Stomach (tissue), 19 donors: ENCODE measurements at places on chromosomes 5 and 9. TPM values are rescaled to one million over a fixed set of nuclear protein-coding genes. Genes with fewer than 3 reads are reported as not detected.

DNA sequence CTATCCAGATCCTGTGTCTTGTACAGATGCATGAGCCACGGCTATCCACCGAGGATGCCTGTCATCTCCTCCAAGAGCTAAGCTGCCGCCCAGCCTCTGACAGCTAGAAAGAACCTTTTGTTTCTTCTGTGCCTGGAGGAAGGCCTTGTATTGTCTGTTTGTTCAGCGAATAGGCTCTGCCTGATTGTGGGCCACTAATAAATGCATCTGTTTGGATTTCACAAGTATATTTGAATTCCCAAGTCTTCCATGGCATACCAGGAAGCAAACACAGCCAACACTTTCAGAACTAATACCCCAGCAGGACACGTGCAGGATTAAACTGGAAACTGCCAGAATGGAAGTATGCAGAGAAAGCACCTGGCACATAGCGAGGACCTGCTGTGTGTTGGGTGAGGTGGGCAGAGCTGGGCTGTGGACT is 92.7 kb upstream of the NEURL1B start:
- H3K36me3 ChIP-seq: no peaks in the 10 kb centered on the region
- H3K27ac ChIP-seq: no peak overlapping the region
- no peaks in the 10 kb centered on the region for H3K27me3 ChIP-seq
- H3K4me1 ChIP-seq: no peaks in the 10 kb centered on the region
- no peak for DNase-seq

GRCh38 chr9:86772635-86772993 is 174.7 kb downstream of the GAS1 start:
- H3K36me3 ChIP-seq: no peaks in the 10 kb centered on the region
- DNase-seq: no peak
- H3K4me3 ChIP-seq: no peak overlapping the region
- no peak overlapping the region for H3K27ac ChIP-seq

- no peaks in the 10 kb centered on the region for H3K27me3 ChIP-seq
- H3K27ac ChIP-seq: no peak overlapping the region
- no peaks in the 10 kb centered on the region for H3K4me1 ChIP-seq
- peaks cover 2% of the 10 kb centered on the region for H3K36me3 ChIP-seq
- H3K4me3 ChIP-seq: no peak overlapping the region
- DNase-seq: peak; percentile 26
Measured at GRCh38 chr9:306907-307306, 92.2 kb downstream of the DOCK8 start.

DNA sequence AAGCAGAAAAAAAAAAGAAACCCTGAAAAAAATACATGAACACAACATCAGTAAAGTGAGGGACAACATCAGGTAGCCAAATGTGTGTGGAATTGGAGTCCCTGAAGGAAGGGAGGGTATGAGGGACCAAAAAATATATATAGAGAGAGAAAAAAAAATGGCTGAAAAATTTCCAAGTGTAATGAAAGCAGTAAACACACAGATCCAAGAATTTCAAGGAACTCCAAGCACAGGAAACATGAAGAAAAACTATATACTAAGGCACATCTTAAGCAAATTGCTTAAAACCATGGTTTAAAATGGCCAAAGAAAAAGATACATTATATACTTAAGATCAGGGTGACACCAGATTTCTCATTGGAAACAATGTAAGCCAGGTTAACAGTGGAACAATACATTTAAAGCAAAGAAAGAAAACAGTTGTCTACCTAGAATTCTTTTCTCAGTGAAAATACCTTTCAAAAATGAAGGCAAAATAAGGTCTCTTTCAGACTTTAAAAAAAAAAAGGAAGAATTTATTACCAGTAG is 24.4 kb upstream of the ABL1 start:
- H3K4me3 ChIP-seq: no peak overlapping the region
- no peaks in the 10 kb centered on the region for H3K36me3 ChIP-seq
- DNase-seq: no peak
- H3K27me3 ChIP-seq: no peaks in the 10 kb centered on the region
- H3K27ac ChIP-seq: no peak overlapping the region

DNA sequence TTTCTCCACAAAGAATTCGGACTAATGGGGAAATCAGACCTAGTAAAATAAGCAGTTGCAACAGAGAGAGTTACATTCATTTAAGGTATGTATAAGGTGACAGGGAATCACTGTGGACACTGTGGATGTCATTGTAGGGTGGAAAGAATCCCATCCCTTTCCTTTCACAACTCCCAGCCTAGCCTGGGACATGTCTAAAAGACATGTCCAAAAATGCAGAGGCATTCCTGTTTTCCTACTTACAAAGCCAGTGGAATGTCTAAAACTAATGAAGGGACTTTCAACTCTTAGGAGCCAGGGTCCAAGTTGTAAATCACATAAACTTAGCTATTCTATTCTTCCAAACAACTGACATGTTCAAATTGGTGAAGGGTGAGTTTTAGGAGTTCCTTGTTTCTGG is 511.0 kb downstream of the PRELID2 start:
- no peak overlapping the region for H3K27ac ChIP-seq
- H3K36me3 ChIP-seq: no peaks in the 10 kb centered on the region
- H3K4me3 ChIP-seq: no peak overlapping the region
- no peaks in the 10 kb centered on the region for H3K4me1 ChIP-seq

The NUTM2G gene
- not detected for total RNA-seq

- no peak overlapping the region for H3K27ac ChIP-seq
- no peaks in the 10 kb centered on the region for H3K36me3 ChIP-seq
- DNase-seq: no peak
- H3K27me3 ChIP-seq: no peaks in the 10 kb centered on the region
Measured at GRCh38 chr5:169798438-169798837, 161.4 kb downstream of the DOCK2 start.

- DNase-seq: no peak
- H3K36me3 ChIP-seq: no peaks in the 10 kb centered on the region
- no peaks in the 10 kb centered on the region for H3K27me3 ChIP-seq
- H3K27ac ChIP-seq: no peak overlapping the region
- no peak overlapping the region for H3K4me3 ChIP-seq
Measured at GRCh38 chr5:67581203-67581602, 384.6 kb upstream of the CD180 start.

- no peaks in the 10 kb centered on the region for H3K27me3 ChIP-seq
- peaks cover 8% of the 10 kb centered on the region for H3K4me1 ChIP-seq
- no peaks in the 10 kb centered on the region for H3K36me3 ChIP-seq
Measured at GRCh38 chr9:110066929-110067716, 140.8 kb downstream of the C9orf152 start.

GRCh38 chr5:2184026-2184366 is 301.3 kb upstream of the IRX4 start:
- H3K4me1 ChIP-seq: no peaks in the 10 kb centered on the region
- DNase-seq: peak; percentile 23
- H3K36me3 ChIP-seq: no peaks in the 10 kb centered on the region
- H3K27ac ChIP-seq: peak overlapping the region; percentile 4

The TNFSF8 gene
- 5.8 TPM for total RNA-seq

The CACNA1B gene
- total RNA-seq: 0.73 TPM

DNA sequence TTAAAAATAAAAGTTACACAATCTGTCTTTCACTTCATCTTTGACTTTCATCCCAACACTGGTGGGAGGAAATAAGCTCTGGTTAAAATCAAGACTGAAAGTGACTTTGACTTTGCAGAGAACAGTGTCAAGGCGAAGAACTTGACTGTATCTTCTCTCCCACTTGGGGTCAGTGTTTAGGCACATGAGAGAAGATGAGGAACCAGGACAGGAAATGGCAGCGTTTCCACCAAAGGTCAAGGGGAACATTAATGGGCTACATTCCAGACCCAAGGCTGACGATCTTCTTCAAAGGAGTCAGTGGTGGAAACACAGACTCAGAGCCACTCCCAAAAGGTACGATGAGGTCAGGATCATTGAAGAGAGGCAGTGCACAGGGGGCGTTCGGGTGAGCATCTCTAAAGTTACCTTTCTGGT is 409.5 kb downstream of the ARHGEF28 start:
- H3K27ac ChIP-seq: no peak overlapping the region
- H3K4me3 ChIP-seq: no peak overlapping the region
- peak; percentile 81 for DNase-seq

GRCh38 chr9:136875155-136875554 is 9.0 kb upstream of the EDF1 start:
- no peak for DNase-seq
- no peaks in the 10 kb centered on the region for H3K27me3 ChIP-seq
- no peaks in the 10 kb centered on the region for H3K4me1 ChIP-seq

The RASEF gene
- total RNA-seq: 72.1 TPM

GRCh38 chr5:95048628-95049027 is 236.3 kb downstream of the MCTP1 start:
- H3K4me3 ChIP-seq: no peak overlapping the region
- no peak for DNase-seq
- H3K27ac ChIP-seq: no peak overlapping the region

DNA sequence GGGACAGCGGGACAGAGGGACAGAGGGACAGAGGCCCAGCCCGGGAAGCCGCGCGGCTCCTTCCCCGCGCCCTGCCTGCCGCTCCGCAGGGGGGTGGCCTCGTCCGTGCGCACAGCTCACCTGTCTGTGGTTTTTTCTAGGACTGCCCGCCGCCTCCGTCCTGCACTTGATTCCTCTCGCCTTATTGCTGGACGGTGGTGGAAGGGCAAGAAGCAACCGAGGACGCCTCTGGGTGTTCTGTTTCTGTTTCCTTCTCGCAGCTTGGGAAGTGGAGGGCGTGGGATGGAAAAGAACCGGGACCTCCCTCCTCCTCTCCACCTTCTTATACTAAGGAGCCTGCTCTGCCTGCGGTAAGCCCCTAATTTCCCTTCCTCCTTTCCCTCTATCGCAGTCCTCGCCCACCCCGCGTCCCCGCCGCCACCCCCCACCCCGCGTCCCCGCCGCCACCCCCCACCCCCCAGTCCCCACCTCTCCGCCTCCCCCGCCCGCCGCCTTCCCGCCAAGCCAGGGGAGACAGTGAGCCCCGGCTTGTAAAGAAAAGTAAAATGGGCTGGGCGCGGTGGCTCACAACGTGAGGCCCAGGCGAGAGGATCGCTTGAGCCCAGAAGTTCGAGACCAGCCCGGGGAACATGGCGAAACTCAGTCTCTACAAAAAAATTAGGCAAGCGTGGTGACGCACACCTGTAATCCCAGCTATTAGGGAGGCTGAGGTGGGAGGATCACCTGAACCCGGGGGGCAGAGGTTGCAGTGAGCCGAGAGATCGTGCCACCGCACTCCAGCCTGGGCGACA is 9.6 kb upstream of the FLT4 start:
- no peak for DNase-seq
- H3K27ac ChIP-seq: no peak overlapping the region
- no peaks in the 10 kb centered on the region for H3K27me3 ChIP-seq
- no peak overlapping the region for H3K4me3 ChIP-seq

The CATSPER3 gene
- total RNA-seq: not detected

The TLX3 gene
- total RNA-seq: not detected
